Fibroblast of villous mesenchyme (primary cell): ENCODE measurements at places on chromosomes 5 and 9. TPM values are rescaled to one million over a fixed set of nuclear protein-coding genes. Genes with fewer than 3 reads are reported as not detected.

The PCDHA1 gene
- under 0.01 TPM in 1 of 2 replicates, not detected in the other for total RNA-seq

The GPBP1 gene
- 43.2 and 73.0 TPM in 2 replicates for total RNA-seq

The GPX8 gene
- total RNA-seq = 133 and 182 TPM in 2 replicates

The HTR1A gene
- not detected in 2 replicates for total RNA-seq

The SPATA31D4 gene
- not detected in 2 replicates for total RNA-seq

The FABP6 gene
- not detected in 2 replicates for total RNA-seq

The PCDHB15 gene
- under 0.01 TPM in 2 replicates for total RNA-seq

The SPATA31A6 gene
- not detected in 2 replicates for total RNA-seq
